ENCODE measurements at places on chromosomes 16 and 17.

GRCh38 chr17:57744195-57745170 is 616 bp downstream of the CCDC182 start:
- no peak for DNase-seq

DNA sequence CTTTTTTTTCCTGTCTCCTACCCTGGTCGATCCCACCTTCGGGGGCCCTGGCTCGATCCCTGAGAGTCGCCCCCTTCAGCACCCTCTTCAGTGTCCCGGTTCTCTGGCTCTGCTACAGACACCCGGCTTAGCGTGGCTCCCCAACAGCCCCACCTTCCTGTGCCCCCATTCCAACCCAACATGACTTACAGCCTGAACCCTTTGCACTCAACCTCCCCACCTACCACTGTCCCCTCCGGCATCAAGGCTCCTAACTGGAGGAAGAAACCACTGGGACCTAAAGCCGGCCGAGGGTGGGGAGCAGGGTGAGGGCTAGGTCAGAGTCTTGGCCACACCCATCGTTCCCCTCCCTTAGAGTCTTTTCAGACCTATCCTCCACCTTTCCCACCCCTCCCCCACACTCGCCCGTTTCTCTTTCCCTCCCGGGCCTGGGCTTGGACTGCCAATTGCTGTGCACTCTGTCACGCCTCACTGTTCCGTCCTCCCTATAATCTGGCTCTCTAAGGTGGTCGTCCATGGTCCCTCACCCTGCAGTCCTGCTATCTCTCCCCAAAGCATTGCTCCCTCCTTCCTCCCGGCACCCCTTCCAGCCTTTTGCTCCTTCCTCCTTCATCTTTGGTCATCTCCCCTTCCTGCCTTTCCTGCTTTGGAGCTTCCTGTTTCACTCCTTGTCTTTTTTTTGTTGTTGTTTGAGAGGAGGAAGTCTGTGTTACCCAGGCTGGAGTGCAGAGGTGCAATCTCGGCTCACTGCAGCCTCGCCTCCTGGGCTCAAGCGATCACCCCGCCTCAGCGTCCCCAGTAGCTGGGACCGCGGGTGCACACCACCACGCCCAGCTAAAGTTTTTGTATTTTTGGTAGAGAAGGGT is 890 bp upstream of the CLDN7 start:
- no peak for DNase-seq

- DNase-seq = no peak
Observed at GRCh38 chr17:40517286-40517662, 15.9 kb upstream of the TNS4 start.

GRCh38 chr17:76191896-76192295 is 48.4 kb downstream of the RNF157 start:
- no peak for DNase-seq

DNA sequence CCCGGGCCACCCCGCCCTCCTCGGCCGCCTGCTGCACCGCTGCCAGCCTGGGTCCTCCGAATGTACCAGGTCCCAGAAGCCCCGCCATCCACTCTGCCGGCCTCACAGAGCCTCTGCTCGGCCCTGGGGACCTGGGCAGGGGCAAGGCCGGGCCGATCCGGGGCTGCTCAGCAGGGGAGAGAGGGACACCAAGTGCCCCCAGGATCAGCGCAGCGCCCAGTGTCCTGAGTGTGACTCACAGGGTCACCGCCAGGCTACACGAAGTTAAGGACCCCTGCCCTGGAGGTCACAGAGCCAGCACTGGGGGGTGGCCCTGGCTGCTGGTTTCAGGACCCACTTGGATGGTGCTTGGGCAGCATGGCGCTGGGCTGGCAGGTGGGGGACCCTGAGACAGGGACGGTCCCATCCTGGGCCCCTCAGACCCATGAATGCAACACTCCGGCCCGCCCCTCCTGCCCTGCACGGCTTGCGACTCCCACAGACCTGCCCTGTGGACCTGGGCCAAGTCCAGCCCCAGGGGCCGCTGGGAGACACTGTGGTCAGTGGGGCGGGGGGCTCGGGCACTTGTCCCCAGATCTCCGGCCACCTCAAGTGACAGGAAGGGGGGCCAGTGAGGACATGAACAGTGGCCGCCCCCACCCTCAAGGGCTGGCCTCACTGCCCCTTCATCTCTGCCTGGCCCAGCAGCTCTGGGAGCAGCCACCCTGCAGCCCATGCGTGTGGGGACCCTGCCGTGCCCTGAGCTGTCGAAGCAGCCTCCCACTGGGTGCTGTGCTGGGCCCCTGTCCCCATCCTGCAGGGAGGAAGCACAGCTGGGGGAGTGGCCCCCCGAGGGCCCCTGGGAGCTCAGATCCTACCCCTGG is 23.2 kb upstream of the SSTR5 start:
- no peak for DNase-seq

DNA sequence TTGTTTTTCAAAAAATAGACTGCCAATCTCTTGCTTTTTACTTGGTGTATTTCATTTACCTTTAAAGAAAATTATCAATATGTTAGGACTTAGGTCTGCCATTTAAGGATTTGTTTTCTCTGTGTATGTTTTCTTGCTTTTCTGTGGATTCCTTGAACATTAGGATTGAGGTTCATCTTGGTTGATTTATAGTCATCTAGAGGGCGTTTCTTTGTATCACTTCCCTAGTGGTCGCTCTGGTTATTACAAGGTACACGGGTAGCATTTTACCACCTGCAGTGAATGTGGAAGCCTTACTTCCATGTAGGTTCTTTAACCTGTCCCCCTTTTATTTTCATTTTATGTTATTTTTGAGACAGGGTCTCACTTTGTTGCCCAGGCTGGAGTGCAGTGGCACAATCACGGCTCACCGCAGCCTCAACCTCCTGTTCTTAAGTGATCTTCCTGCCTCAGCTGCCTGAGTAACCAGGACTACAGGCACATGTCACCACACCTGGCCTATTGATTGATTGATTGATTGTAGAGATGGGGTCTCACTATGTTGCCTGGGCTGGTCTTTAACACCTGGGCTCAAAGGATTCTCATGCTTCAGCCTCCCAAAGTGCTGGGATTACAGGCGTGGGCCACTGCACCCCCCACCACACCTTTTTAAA is 35.2 kb upstream of the CBX4 start:
- DNase-seq = no peak

- no peak for DNase-seq
Observed at GRCh38 chr16:81715358-81716196, 63.5 kb upstream of the PLCG2 start.

DNA sequence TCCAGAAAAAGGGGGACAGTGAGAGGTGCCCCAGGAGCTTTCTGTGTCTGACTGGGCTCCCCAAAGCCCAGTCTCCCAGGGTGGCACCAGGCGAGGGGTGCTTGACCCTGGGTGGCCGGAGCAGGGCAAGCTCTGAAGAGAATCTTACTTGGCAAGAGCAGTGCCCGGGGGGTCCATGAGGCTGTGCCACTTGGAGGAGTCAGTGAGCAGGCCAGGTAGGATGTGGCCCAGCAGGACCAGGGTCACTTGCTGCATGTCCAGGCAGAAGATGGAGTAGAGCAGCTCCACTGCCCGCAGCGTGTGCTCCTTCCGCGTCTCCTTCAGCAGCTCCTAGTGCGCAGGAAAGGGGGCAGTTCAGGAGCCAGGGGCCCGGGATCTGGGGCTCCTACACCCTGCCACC is 7.3 kb downstream of the CSF3 start:
- DNase-seq = no peak

DNA sequence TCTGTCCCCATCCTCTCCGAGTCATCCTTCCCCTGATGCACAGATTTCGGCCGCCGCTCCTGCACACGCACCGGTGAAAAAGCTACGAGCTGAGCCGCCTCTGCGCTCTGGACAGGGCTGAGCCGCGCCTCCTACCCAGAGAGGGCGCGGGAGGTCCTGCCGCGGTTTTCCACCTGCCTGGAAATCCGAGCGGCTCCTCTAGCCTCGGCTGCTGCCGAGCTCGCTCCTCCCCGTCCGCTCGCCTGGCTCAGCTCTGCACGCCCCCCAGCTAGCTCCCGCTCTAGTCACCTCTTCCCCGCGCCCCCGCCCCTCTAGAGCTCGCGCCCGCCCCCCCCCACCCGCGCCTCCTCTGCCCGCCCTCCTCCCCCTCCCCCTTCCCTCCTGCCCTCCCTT is 198 bp upstream of the SHISA9 start:
- no peak for DNase-seq

DNA sequence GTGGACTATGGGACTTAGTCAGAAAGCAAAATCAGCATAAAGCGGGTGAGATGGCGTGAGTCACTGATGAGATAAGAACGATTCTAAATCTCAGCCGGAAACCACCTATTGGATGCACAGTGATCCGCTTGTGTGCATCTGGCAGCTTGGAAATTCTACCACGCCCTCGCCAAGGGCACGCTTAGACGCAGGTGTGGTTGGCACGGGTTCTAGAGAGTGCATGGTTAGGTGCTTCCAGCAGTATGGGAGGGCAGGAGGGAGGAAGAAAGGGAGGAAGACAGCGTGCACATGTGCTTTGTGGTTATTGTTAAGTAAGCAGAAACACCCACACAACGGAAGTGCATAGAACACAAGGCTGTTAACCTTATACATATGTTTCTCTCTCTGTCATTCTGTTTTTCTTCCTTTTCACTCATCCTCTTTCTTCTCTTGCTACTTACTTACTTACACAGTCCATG is 374.0 kb upstream of the ASIC2 start:
- DNase-seq = no peak

- DNase-seq = no peak
Observed at GRCh38 chr17:4533523-4534504, 21.4 kb downstream of the MYBBP1A start.

- DNase-seq = no peak
Observed at GRCh38 chr17:77684803-77685798, 273.4 kb upstream of the TNRC6C start.

- DNase-seq = no peak
Observed at GRCh38 chr17:59688496-59688895, 18.7 kb downstream of the PTRH2 start.

- DNase-seq = no peak
Observed at GRCh38 chr16:53154513-53154912, 99.7 kb downstream of the CHD9 start.

GRCh38 chr17:49456183-49456965 is 38.7 kb upstream of the NGFR start:
- DNase-seq = no peak

- DNase-seq = no peak
Observed at GRCh38 chr16:78903843-78904242, 696.7 kb downstream of the MAF start.

GRCh38 chr16:56297684-56298083 is 106.4 kb downstream of the GNAO1 start:
- DNase-seq = no peak

- DNase-seq = peak; percentile 80
Observed at GRCh38 chr17:1229349-1229899, 40.8 kb upstream of the BHLHA9 start.

GRCh38 chr16:75070012-75070841 is 46.4 kb downstream of the LDHD start:
- DNase-seq = no peak
